Fibroblast of skin of abdomen (primary cell): ENCODE measurements at places on chromosomes 5 and 9.

GRCh38 chr5:5165541-5166002, 25.4 kb downstream of the ADAMTS16 start:
- no peak for DNase-seq

GRCh38 chr9:82302968-82303655, 314.5 kb downstream of the SPATA31D1 start:
- DNase-seq = no peak

- no peak for DNase-seq
These were observed 43.3 kb downstream of the RAI14 start for GRCh38 chr5:34699155-34700077.

DNA sequence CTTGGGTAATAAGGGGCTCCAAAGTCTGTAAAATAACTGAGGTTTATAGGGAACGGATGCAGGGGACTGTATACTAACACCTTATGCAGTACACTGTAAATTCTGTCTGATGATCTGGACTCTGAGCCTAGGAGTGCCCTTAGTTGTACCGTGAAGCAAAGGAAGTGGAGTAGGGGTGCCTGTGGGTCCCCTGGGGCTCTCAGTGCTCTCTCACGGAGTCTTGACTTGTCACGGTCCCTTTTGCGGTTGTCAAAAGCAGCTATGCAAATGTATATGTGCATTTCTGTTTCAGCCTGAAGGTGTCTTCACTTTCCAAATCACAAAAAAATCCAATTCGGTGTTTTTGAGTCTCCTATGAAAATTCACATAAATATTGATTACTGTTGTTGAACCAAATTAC, 17.8 kb downstream of the DMRT1 start:
- no peak for DNase-seq

DNA sequence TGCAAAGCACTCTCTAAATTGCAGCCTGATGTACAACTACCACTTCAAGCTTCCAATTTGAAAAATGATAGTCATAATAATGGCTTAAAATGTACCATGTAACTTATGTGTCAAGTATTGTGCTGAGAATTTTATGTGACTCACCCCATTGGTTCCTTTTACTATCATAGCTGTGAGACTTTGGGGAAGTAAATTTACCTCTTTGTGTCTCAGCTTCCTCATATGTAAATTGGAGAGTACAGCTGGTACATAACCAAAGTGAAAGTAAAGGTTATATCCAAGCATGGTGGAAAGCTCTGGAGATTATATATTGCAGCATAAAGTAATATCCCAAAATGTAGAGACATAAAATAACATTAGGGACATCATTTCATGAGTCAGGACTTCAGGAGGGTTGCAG, 2200.4 kb upstream of the C9orf72 start:
- DNase-seq = no peak

DNA sequence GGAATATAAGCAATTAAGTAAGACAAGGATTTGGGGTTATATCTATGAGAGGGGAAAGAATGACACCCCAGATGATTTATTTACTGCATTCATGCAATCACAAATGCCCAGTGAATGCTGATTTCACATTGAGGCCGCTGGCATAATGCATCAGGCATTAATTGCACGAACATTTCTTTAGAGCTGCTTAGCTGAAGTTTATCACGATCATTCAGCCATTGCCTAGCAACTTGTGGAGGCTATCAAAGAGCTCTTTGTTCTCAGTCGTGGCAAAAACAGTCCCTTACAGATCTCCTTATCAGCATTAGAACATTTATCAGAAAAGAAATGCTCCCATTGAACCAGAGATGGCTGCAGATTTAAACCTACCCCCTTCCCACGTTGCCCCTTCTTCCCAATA, 88.7 kb upstream of the PRRC1 start:
- DNase-seq = no peak

DNA sequence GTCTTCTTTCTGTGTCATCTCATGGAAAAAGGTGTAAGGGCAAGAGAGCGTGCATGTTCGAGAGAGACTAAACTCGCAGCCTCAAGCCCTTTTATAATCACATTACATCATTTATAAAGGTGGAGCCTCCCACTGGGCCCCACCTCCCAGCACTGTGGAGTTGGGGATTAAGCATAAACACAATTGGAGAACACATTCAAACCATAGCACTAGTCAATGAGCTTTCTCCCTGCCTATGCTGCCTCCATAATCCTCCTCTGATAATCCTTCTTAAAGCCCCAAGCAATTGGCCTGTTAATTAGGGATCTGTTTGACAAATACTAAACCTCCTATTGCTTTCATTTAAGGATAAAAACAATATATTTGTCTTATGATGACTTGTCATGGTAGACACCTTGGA, 99.6 kb downstream of the NMUR2 start:
- DNase-seq = no peak

DNA sequence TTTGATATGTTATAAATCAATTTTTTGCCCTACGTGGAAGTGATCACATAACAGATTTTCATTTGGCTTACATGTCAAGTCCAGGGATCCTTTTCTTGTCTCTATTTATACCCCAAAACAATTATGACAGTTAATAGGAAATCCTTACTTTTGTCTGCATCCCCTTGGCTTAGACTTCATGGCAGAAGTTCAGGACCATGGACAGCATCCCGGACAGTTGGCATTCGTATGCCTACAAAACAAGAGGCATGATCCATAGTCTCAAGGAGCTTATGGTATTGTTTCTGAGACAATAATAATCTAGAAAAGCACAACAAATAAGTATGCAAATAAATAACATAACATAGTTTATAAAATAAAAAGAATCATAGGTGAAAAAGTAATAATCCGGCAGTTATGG, 214.3 kb upstream of the GRIA1 start:
- DNase-seq = peak; percentile 49

DNA sequence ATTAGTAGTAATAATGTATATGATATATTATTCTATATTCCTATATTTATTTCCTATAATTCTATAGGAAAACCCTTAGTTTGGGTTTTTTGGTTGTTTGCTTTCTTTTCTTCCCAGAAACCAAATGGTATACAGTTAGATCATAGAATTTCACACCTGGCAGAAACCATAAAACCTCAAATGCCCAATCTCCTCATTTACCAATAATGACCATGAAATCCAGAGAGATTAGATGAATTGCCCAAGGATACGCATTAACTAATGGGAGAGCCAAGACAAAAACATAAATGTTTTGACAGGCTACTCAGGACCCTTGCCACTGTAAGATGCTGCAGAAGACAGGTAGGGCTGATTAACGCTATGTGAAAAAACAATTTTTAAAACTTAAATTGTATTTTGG, 158.7 kb upstream of the FST start:
- no peak for DNase-seq

DNA sequence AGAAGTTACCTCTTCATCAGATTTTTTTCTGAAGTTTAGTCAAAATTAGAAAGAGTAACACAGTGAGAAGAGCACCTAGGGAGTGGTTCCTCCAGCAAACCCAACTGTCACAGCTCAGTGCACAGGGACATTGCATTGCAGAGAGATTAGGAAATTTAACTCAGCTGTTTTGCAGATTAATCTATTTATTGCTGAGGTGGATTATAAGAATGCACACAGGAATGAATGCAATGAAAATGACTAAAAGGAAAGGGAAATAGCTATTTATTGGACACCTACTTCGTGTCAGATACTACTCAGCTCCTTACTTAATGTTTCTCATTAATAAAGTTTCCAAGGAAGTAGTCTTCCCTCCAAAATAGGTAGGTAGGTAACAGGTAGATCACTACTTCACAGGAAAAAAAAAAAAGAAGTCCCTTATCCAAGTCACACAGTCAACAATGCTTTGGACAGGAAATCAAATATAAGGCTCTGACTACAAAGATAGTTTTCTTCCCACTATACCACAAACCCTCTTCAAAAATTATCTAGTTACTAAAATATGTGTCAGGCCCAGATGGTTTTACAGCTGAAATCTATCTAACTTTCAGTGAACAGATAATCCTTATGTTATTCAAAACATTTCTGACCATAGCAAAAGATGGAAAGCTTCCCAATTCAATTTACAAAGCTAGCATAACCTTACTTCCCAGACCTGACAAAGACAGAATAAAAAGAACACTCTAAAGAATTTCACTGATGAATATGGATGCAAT, 442.2 kb upstream of the MPDZ start:
- DNase-seq = peak; percentile 89

GRCh38 chr9:131020862-131021261, 11.9 kb downstream of the LAMC3 start:
- no peak for DNase-seq

DNA sequence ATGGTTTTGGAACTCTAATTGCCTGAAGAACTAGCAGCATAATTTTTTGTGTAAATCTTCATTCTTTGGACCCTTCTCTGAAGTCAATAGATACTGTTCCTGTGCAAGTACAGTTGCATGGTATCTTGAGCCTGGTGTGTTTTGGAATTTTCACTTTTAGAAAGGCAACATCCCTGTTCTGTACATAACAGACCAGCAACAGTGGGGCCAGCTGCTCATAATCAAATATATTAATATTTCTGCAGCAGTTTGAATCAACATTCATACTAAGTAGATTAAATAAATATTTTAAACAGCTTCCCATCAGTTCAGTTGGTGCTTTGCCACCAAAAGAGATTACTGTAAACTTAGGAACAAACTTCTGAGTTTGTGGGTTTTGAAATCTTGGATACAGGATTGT, 97.9 kb downstream of the CD180 start:
- no peak for DNase-seq

- DNase-seq = no peak
These were observed 21.1 kb downstream of the CPEB4 start for GRCh38 chr5:173909199-173909598.

DNA sequence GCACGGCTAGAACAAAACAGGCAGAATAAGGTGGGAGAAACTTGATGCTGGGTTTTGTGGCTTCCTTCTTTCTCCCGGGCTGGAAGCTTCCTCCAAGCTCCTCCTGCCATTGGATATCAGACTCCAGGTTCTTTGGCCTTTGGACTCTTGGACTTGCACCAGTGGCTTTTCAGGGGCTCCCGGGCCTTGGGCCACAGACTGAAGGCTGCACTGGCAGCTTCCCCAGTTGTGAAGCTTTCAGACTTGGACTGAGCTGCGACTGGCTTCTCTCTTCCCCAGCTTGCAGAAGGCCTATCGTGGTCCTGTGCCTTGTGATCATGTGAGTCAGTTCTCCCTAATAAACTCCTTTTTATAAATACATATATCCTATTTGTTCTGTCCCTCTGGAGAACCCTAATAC, 364.4 kb downstream of the DNAH5 start:
- no peak for DNase-seq

DNA sequence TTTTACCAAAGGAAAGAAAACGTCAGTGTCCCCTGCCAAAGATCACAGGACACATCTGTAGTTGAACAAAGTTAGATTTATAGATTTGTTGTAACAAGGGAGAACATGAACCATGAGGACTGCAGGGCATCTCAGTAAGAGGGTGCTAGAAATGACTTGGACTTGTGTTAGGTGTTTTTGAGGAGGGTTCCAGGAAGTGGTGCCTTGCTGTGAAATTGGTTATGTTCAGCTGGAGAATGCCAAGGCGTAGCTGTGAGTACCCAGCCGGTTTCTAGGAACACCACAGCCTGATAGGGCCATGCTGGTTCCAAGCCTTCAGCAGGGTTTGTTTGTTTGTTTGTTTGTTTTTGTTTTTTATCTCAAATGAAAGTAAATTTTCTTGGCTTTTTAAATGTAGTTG, 5.3 kb downstream of the SPEF2 start:
- no peak for DNase-seq

GRCh38 chr5:111345731-111346130, 121.5 kb downstream of the CAMK4 start:
- peak; percentile 29 for DNase-seq

DNA sequence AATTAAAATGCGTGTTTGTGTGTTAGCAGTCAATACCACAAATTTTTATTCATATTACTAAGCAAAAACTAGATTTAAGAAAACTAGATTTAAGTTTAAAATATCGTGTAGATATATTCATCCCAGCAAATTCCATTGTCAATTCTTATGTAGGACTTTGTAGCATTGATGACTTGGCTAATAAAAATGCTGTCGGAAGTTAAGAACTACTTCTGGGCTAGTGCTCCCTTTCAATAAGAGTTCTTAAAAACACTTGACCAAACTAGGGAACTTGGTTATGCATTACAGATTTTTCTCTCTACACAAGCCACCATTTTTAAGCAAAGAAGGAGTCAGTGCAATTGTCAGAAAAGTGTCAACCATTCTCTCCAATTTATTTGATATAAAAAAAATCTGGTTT, 68.7 kb upstream of the RAD23B start:
- no peak for DNase-seq

GRCh38 chr9:131043646-131044045, 34.7 kb downstream of the LAMC3 start:
- DNase-seq = no peak

GRCh38 chr5:174307656-174308271, 262.3 kb downstream of the NSG2 start:
- DNase-seq = no peak

DNA sequence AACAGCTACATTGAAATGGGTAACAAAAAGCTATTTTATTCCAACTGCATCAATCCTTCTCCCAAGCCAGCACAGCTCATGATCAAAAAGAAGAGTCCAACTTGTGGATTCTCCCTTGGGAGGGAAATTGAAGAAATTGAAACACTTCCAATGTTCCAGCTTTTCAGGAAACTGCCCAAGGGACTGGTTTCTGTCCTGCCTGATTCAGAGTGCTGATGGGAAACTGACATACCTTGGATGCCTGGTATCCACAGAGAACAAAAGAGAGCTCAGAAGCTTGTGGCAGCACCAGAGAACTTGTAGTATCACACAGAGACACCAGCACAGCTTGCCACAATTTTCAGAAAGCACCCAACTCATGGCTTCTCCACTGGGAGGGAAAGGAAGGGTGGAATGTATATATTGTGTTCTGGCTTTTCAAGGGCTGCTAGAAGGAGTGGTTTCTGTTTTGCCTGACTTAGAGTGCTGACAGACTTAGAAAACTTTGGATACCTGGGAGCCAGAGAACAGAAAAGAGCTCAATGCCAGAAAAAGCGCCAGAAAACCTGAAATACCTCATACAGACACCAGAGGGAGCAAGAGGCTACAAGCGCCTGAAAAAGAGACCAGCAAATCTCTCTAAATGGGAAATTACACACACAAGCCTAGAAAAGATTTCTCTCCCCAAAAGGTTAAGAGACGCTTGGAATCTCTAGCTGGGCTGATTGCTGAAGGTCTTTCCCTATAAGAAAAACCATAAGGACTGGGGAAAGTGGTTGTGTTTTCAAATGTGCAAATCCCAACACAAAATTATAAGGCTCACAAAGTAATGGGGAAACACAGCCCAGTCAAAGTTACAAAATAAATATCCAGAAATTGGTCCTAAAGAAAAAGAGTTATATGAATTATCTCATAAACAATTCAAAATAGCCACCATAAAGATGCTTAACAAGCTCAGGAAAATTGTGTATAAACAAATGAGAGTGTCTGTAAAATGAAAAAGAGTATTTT, 178.8 kb downstream of the SPOCK1 start:
- DNase-seq = peak; percentile 56

GRCh38 chr9:92275541-92275940, 18.0 kb downstream of the IARS1 start:
- DNase-seq = no peak

GRCh38 chr5:62742207-62742606, 163.6 kb downstream of the LRRC70 start:
- no peak for DNase-seq
